Kidney epithelial cell (primary cell): ENCODE measurements at places on chromosomes 12 and 14.

DNA sequence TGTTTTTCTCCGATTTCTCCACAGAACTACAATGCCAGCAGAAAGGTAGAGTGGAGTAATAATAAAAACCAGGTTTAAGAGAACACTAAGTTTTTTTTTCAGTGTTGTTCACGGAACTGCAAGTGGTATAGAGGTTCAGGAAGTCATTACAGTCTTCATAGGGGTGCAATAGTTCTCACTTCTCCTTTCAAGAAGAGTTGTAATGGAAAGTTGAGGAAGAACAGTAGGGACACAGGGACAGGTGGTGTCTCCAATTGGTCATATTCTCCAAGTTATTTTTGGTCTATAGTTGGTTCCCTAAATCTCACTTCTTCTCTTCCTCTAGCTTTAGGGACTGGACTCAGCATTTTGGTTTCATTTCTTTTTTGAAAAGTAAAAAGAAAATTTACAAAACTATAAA is 894.0 kb downstream of the NRXN3 start:
- no peak for DNase-seq

GRCh38 chr14:57671021-57671420 is 177.4 kb upstream of the CCDC198 start:
- no peak for DNase-seq

DNA sequence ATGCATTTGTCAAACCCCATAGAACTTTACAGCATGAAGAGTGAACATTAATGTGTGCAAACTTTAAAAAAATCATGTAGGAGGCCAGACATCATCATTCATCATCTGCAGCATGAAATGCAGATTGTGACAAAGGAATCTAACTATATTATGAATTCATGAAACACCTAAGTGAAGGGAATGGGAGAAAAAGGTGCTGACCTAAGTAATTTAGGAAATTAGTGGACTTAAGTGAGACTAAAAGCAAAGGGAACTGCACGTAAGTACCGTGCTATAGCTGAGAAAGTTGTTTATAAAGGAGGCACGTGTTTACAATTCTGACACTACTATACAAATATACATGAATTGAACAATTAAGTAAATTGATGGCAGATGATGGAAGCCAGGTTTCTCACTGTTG is 37.6 kb upstream of the JDP2 start:
- DNase-seq: no peak

GRCh38 chr12:4223273-4223845 is 50.2 kb upstream of the CCND2 start:
- DNase-seq: no peak

DNA sequence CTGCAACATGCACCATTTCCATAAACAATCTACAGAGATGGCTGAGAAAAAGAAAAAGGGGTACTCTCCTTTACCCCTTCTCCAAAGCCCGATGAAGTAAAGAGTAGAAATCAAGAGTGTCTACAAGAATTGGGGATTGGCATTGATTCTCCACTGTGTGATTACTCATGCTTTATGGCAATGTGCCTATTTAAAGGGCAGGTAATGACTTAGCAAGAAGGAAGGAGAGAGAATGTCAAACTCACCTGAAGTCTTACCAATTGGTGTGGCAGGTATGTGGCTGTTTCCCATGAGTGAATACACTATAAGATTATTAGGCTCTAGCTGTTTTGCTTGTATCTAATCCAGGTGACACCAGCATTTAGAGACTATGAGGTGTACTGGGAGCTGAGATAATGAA is 275.3 kb downstream of the CCER1 start:
- no peak for DNase-seq
